HepG2 (cell line): ENCODE measurements at places on chromosomes 2 and 18. TPM values are rescaled to one million over a fixed set of nuclear protein-coding genes. Genes with fewer than 3 reads are reported as not detected.

PCGF1 gene
- total RNA-seq: 14.2 and 20.4 TPM in 2 replicates

GRCh38 chr2:69907216-69907615 lies 7.7 kb upstream of the MXD1 start:
- H3K36me3 ChIP-seq: peaks cover 17% of the 10 kb centered on the region
- H3K27me3 ChIP-seq: no peaks in the 10 kb centered on the region
- no peak overlapping the region for H3K27ac ChIP-seq
- H3K4me3 ChIP-seq: no peak overlapping the region

SRD5A2 gene
- not detected in 2 replicates for total RNA-seq

DNA sequence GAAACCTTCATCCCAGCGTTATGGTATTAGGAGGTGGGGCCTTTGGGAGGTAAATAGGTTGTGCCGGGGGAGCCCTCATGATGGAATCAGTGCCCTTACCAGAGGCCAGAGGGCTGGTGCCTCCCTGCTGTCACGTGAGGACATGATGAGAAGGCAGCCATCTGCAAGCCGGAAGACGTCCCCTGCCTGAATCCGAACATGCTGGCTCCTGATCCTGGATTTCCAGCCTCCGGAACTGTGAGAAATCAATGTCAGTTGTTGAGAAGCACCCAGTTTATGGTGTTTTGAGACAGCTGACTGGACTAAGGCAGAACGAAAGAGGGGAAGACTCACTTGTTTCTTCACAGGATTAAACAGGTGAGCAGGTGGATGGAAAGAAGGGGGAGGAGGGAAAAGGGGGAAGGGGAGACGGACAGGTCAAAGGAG lies 13.0 kb upstream of the KLF11 start:
- DNase-seq: peak; percentile 61
- no peak overlapping the region for H3K4me3 ChIP-seq
- peaks cover 54% of the 10 kb centered on the region for H3K4me1 ChIP-seq
- peaks cover 55% of the 10 kb centered on the region for H3K27me3 ChIP-seq
- H3K36me3 ChIP-seq: no peaks in the 10 kb centered on the region

MAP3K19 gene
- total RNA-seq: not detected in 2 replicates
